HCEC 1CT (cell line): ENCODE measurements at places on chromosomes 2 and 18.

DNA sequence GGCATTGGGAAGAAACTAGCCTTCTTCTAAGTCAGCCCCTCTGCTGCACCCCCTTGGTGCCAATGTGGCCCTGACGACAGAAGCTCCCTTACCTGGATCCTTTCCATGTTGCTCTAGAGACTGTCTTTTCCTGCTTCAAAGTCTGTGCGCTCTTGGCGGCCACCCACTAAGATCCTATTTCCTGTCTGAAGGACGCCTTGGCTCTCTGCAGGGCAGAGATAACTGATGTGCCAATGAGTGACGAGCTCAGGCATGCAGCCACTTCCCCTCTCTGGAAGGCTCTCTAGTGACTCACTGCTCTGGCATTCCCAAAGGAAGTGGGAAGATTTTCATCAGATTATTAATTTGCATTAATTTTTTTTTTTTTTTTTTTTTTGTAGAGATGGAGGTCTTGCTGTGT is 273.5 kb downstream of the CDH20 start:
- peak; percentile 95 for DNase-seq

DNA sequence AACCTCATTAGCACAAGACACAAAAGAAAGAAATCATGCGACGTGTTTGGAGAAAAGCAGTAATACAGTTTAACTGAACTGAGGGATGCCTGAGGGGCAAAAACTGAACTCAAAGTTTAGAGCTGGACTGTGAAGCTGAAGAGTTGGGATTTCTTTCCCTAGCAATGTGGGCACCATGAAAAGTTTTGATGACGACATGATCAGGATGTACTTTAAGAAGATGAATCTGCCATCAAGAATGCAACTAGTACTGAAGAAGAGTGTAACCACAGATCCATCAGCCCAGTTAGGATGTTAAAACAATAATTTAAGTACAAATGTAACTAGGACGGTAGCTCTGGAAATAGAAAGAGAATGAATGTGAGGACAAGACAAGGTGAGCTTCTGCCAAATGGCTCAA is 196.2 kb downstream of the VWC2L start:
- peak; percentile 64 for DNase-seq

DNA sequence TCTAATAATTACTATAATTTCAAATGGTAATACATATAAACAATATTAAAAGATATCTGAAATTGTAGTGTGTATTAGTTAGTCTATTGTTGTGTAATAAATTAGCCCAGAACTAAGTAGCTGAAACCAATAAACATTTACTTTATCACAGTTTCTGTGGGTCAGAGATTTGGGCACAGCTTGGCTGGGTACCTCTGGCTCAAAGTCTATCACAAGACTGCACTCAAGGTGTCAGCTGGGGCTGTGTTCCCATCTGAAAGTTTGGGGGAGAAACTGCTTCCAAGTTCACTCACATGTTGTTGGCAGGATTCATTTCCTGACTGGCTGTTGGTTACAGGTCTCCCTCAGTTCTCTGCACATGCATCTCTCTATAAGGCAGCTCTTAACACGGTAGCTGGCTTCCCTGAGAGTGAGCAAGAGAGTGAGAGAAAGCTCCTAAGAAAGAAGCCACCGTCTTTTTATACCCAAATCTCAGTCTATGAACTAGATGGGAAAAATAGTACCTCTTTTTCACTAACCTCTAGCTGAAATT is 25.6 kb upstream of the WIPF1 start:
- no peak for DNase-seq

DNA sequence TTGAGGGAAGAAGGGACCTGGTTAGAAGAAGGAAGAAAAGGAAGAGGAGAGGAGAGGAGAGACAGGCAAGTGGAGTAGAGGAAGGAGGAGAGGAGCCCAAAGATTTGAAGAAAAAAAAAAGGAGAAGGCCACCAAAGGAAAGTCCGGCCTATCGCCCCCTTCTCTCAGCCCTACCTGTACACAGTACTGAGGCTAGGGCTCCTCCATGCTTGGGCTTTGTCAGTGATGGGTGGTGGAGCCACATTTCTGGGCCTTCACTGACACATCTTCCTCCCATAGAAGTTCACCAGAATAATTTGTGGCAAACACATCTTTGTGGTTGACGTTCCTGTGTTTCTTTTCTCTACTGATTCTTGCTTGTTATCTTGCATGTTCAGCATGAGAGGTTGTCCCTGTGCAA is 125.4 kb downstream of the DTNA start:
- no peak for DNase-seq

DNA sequence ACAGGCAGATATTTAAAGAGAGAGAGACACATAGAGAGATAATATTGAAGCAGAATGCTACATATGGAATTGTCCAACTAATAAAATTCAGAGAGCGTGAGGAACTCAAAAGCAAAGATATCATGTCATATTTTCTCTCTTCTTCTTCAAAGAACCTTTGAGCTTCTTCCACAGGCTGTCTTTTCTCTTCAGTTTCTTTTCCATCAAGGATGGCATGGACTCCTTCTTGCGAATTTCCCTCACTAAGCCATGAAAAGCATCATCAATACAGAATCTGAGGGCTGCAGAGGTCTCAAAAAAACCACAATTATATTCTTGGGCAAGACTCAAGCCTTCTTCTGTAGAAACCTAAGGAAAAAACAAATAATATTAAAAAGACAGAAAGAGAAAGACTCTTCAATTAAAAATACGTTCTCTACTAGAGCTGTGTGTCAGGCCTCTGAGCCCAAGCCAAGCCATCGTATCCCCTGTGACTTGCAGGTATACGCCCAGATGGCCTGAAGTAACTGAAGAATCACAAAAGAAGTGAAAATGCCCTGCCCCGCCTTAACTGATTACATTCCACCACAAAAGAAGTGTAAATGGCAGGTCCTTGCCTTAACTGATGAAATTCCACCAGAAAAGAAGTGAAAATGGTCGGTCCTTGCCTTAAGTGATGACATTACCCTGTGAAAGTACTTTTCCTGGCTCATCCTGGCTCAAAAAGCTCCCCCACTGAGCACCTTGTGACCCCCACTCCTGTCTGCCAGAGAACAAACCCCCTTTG is 371.9 kb downstream of the RIT2 start:
- no peak for DNase-seq

DNA sequence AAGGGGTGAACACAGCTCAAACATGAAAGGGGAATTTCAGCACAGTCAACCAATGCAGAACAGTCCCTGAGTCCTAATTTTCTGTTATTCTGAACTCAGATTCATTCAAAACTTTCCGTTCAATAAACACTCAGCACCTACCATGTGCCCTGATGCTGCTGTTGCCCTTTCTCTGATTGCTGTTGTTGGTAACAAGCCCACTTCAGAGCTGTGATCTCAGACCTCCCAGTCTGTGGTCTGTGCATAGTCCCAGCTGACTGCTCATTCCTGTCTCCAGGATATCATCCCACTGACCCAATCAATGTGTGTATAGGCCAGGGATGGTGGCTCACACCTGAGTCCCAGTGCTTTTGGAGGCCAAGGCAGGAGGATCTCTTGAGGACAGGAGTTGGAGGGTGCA is 82.7 kb upstream of the SLC35G4 start:
- no peak for DNase-seq

- no peak for DNase-seq
Observed at GRCh38 chr2:64262816-64263215, 118.6 kb upstream of the PELI1 start.

DNA sequence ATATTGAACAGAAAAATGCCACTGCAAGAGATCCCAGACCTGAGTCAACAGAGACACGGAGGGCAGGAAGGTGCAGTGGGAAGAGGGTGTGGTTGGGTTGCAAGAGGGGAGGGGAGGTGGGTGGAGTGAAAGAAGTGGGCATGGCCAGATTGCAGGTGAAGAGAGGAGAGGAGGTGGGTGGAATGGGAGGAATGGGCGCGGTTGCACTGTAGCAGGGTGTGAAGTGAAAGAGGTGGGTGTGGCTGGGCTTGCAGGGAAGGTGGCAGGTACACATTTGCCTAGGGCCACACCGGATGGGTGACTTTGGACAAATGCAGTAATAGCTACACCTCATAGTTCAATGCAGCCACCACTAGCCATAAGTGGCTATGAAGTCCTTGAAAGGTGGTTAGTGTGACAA is 71.1 kb downstream of the DOCK10 start:
- no peak for DNase-seq

GRCh38 chr2:10883066-10883465 is 28.7 kb upstream of the KCNF1 start:
- DNase-seq: no peak

- no peak for DNase-seq
Observed at GRCh38 chr2:176370467-176371171, 101.4 kb downstream of the MTX2 start.

DNA sequence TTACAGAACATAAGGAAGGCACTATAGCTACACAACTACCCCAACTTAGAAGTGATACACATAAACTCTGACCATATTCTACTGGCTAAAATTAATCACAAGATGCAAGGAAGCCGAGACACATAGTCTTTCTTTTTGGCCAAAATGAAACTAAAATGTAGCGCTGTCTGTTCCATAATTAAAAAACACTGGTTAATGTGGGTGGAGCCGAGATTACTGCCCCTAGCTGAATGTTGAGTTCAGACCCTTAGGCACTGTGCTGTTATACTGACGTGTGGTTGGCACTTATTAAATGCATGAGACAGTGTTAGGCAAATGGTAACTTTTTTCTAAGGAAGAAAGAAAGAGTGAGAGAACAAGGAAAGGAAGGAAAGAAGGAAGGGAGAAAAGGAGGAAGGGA is 254.6 kb upstream of the RND3 start:
- DNase-seq: no peak

DNA sequence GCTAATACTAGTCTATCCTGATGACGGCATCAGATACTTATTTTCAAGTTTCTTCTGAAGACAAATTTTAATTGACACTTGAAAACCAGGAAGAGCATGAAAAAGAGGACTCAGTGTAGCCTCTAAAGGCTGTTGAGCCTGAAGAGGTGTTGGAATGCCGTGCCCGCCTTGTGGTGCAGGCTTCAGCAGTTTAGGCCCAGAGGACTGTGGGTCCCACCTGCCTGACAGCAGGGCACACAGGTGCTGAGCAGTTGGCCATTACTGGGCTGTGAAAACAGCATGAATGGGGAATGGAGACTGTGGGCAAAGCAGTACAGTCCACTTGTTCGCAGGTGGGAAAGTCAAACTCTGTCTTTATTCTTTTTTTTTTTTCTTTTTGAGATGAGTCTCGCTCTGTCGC is 49.8 kb upstream of the THOC1 start:
- DNase-seq: no peak

DNA sequence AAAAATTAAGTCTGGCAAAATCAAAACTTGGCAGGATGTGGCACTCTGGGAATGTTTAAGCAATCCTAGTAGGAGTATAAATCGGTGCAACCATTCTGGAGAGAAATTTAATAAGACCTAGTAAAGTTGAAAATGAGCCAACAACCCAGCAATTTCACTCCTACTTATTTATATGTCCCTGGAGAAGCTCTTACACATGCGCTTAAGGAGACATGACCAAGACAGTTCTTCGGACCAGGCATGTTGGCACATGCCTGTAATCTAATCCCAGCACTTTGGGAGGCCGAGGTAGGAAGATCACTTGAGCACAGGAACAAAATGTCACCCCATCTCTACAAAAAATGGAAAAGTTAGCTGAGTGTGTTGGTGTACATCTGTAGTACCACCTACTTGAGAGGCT is 374.6 kb upstream of the LYPD1 start:
- no peak for DNase-seq

DNA sequence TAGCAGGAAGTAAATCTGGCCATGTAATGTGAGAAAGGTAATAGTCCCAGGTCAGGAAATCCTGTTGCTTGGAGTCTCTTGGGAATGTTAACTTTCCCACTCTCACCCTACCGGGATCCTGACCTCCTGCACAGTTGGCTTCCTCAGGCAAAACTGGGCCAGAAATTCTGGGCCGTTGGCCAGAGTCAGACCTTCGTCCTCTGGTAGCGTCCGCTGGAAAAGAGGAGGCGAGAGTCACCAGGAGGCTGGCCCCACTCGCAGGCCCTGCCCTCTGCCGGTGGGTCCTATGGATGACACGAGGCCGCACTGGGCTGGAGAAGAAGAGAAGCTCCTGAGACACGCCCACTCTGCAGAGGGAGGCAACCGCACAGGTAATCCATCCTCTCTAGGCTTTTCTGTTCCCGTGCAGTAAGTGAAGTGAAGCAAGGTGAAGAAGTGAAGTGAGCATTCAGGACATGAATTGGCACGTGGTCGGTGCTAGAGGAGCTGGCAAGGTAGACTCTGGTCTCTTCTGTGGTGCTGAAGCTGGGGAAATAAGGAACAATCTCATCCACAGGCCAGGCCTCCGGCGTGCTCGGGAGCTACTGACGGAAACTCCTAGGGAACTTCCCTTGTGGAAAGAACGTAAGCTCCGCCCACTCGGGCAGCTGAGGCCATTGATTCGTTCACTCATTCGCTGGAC is 182.7 kb upstream of the GLI2 start:
- DNase-seq: peak; percentile 57

GRCh38 chr2:179263015-179263414 is 1.6 kb downstream of the SESTD1 start:
- peak; percentile 61 for DNase-seq

GRCh38 chr2:75710577-75711253 is at the start of gene GCFC2:
GCFC2 (minus strand) TSS chr2:75710915; CDS start chr2:75710855, 60 bp downstream.
- peak; percentile 86 for DNase-seq

DNA sequence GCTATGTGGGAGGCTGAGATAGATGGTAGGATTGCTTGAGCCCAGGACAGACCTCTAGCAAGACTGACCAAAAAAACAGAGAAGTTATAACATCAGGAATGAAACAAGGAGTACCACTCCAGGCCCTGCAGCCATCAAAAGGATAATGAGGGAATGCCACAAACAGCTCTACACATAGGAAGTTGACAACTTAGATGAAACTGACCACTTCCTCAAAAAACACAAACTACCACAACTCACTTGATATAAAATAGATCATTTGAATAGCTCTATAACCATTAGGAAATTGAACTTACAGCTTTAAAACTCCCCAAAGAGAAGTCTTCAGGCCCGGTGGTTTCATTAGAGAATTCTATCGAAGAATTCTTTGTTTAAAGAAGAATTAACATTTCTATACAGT is 12.9 kb upstream of the ESPNL start:
- DNase-seq: no peak

- peak; percentile 98 for DNase-seq
Observed at GRCh38 chr2:28274911-28275685, 117.6 kb upstream of the FOSL2 start.

GRCh38 chr2:222595581-222595980 is 60.3 kb downstream of the FARSB start:
- no peak for DNase-seq

DNA sequence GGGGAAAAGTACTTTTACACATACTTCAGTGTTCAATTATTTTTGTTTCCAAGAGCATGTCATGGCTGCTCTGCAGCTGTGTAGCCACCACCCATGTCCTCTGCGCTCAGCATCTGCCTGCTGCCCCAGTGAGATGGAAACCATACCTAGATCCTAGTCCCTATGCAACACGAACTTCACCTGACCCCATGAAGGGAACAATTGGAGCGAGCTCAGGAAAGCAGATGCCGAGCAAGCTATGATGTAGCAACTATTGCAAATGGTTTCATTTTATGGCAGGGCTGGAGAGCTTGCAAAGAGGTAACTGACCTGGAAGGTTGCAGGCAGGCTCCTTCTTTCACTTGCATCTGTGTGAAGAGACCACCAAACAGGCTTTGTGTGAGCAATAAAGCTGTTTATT is 1.3 kb upstream of the CCDC141 start:
- DNase-seq: no peak
